Cardiac septum (tissue), 1 donor: ENCODE measurements at places on chromosomes 12 and 14. TPM values are rescaled to one million over a fixed set of nuclear protein-coding genes. Genes with fewer than 3 reads are reported as not detected.

- DNase-seq = peak; percentile 64
These were observed 340.5 kb downstream of the TMEM121 start for GRCh38 chr14:105866841-105867321.

Gene CDK2
- total RNA-seq = 9.1 TPM

GRCh38 chr12:67593041-67593440, 55.5 kb upstream of the DYRK2 start:
- no peak for DNase-seq

DNA sequence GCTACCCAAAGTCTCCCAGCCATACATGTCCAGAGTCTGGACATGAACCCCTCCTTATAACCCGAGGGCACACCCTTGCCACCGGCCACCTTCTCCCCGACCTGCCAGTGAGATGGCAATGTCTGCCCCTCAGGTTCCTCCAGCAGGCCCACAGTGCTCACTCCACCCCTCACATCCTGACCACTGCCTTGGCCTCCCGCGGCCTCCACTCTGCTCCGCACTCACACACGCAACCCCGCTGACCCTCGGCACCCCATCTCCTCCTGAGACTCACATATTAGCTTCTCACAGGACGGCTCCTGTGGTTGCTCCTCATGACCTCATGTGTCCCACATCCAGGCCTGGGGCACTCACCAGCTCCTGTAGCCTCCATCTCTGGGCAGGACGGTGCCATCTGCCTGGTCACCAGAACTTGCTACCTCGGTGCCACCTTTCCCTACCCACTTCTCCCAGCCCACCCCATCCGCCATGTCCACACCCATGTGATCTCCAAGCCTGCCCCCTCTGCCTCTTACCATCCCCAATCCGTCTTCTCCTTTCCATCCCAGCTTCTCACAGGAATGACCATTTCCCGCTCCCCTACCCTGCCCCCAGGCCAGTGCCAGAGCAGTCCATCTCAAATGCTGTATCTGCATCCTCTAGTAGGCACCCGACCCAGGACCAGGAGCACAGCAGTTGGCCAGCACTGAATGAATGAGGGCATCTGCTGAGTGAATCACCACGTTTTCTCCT, 198.6 kb upstream of the DIO3 start:
- peak; percentile 68 for DNase-seq

GRCh38 chr12:44968965-44969364, 81.9 kb downstream of the DBX2 start:
- DNase-seq = no peak

DNA sequence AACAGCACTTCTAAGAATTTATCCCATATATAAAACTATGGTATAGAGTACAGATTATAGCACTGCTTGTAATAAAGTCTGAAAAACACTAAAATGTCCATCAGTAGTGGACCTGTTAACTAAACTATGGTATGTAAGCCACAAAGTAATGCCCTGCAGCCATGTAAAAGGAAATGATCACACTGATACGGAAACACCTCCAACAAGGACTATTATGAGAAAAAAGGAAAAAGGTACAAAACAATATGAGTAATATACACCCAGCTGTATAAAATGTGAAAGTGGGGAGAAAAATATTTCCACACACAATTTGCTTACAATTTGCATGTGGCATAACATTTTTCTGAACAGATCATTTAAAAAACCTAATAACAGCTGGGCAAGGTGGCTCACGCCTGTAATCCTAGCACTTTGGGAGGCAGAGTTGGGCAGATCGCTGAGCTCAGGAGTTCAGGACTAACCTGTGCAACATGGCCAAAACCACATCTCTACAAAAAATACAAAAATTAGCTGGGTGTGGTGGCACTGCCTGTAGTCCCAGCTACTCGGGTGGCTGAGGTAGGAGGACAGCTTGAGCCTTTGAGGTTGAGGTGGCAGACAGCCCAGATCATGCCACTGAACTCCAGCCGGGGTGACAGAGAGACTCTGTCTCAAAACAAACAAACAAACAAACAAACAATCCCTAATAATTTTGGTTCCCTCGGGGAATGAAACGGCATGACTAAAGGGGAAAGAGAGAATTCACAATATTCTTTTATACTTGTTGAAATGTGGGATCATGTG, 250.5 kb downstream of the MED13L start:
- DNase-seq = no peak

Gene PUS7L
- total RNA-seq = 5.9 TPM

DNA sequence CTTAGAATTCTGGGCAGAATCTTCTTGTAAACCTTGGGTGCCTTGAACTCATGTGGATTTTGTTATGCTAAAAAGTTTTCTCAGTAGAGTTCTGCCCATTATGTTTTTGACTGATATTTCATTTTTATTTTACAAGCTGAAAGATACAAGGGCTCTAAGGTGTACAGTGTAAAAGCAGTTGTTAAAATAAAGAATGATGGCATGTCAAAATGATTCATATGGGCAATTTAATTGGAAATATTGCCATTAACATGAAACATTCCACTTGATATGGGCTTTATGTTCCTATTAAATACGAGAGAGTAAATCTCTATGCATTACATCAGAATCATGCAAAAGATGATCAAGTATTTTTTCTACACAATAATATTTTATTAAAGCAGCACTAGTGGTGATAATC, 295.1 kb upstream of the ATP2B1 start:
- no peak for DNase-seq

- DNase-seq = peak; percentile 78
These were observed 4.8 kb downstream of the DGKA start for GRCh38 chr12:55935738-55936151.

GRCh38 chr12:54196396-54196795, 7.6 kb upstream of the SMUG1 start:
- DNase-seq = no peak

DNA sequence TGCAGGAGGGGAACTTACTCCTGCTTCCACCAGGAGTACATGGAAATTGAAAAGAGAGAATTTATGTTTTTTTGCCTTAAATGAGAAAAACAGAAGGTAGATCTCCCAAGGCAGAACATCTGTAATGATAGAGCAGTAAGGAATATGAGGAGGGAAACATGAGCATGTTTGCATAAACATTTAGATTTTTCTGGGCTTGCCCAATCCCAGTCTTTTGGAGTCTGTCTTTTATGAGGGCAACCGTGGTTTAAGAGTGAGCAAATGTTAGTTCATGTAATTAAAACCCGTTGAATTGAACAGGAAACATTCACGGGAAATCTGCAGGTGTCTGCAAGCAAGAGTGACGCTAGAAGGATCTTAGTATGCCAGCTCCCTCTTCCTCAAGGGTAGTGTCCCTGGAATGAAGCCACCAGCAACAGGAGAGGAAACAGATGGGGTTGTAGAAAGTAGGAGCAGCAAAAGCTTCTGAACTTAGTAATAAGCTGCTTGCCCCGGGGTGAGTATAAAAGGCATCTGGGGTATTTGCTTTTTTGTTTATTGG, 79.3 kb downstream of the ARF6 start:
- no peak for DNase-seq

- DNase-seq = no peak
These were observed 5.5 kb upstream of the HDAC7 start for GRCh38 chr12:47825173-47825639.

DNA sequence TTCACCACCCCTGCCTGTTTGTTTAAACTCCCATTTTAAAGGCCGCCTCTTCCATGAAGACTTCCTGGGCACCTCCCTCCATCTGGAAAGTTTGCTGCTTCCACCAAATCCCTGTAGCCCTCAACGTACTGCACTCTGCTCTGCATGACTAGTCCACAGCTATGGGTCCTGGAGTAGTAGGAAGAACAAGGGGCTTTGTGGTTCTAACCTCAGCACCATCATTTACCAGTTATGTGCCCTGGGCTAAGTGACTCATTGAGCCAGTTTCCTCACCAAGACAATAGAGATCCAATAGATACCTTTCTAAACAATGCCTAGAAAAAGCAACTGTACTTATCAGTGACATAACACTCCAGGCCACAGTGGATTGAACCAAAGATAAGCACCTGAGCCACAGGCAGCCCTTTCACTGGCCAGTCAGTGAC, 8.5 kb upstream of the LTBP2 start:
- DNase-seq = no peak

DNA sequence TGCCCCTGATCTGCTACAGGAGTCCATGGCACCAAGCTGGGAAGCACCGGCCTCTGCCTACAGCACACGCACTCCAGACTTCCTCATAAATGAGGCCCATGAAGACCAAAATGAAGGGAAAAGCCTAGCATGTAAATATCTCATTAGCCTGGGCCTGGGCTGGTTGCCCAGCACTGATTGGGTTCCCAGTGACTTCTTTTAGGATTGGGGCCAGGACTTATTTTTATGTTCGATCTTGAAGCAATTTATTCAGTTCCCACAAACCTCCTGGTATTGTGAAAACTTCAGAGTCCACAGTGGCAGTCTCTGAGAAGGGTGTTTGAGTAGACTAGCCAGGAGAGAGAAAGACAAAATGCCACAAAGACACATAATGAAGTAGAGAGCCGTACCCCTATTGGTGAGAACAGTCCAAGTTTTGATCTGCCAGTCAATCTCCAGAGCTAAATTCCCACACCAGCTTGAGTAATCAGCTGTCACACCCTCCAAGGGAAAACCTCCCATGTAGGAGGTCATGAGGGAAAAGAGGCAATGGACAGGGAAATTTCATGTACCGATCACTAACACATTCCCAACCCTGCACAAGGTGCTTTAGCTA, 78.2 kb downstream of the PHLDA1 start:
- DNase-seq = no peak

GRCh38 chr12:3681595-3682061, 71.3 kb downstream of the CRACR2A start:
- no peak for DNase-seq

DNA sequence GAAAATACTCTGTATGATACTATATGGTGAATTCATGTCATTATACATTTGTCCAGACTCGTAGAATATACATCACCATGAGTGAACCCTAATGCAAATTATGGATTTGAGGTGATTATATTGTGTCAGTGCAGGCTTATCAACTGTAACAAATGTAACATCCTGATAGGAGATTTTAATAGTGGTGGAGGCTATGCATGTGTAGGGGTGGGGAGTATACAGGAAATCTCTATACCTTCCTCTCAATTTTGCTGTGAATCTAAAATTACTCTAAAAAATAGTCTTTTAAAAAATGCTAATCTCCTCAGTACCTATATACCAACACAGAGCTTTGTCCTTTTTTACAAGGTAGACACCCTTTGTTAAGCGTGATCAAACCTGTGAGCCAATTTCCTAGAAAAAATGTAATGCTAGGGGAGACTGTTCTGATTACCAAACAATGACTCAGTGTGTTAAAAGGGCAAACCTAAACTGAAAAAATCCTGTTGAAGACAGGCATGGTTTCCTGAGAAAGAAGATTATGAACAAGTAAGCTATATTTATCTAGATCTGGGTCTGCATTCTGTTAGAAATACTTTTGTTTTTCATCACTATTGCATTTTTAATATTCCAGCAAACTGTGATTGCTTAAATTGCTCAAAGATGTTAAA, 170.9 kb downstream of the DUSP6 start:
- DNase-seq = no peak

DNA sequence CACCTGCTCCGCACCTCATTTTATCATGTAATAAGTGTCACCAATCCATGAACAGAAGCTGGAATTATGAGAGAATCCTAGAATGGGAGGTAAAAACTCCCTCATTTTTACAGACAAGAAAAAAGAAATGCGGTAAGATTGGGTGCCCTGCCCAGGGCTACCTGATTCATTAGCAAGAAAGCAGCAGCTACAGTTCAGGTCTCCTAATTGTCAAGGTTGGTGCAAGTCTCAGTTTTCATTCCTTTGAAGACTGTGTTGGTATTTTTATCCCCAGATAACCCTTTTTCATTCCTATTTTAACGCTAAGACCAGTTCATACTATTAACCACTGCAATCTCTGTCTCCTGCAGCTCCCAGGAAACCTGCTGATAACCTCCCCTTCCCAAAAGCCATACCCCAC, 6.9 kb downstream of the DUSP6 start:
- no peak for DNase-seq

GRCh38 chr12:7460375-7461259, 16.7 kb upstream of the CD163L1 start:
- no peak for DNase-seq

Gene KRT78
- total RNA-seq = not detected

DNA sequence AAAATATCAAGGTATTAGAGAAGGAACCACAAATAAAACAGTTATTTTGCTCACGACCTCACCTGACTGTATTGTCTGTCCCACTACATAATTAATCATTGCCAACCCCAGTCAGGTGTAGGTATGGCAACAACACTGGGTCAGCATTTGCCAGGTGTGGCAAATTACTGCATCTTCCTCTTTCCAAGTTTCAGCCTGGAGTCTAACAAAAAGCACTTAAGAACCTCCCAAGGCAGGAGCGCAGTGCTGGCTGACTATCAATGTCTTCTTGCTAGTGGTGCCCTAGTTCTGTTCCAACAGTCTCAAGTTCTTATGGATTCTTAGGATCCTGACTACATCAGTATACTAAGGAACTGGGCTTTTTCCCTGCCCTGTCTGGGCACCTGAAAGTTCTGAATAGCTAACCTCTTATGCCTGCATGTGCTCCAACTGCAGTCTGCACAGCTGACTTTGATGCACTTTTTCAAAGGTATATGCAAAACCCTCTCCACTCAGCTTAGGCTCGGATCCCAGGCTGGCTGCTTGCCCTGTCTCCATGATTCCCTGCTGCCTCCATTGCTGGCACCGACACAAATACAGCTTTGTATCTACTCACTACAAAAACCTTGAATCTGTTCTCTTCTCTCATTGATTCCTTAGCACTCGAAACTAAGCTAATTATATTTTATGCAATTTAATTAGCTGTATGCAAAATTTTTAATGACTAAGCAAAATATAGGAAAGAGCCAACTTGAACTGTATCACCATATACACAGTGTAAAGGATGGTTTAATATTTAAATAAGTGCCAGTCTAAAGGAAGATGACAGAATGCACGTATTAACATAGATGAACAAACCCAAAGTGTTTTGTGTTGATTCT, 113.3 kb downstream of the PRKD1 start:
- DNase-seq = no peak

- DNase-seq = no peak
These were observed 52.5 kb downstream of the C12orf75 start for GRCh38 chr12:105382771-105383622.

DNA sequence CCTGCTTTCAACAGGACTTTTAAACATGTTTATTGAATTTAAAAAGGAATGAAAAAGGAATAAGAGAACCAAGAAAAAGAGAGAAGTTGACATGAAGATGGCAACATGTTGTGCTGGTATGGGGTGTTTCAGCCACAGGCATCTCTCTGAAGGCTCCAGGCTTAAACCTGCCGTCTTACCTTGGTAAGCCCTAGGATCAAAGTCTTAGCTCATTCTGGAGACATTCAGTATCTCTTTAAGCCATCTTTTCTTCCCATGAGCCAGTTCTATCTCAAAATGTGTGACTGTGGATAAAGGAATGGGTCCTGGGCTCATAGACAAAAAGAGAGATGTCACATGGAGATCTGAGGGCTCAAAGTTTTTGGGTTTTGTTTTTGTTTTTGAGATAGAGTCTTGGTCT, 1.6 kb upstream of the TFCP2 start:
- no peak for DNase-seq

- no peak for DNase-seq
These were observed 45.8 kb upstream of the EIF5 start for GRCh38 chr14:103288076-103288766.
